ENCODE measurements at places on chromosomes 16 and 17. TPM values are rescaled to one million over a fixed set of nuclear protein-coding genes. Genes with fewer than 3 reads are reported as not detected.

- DNase-seq, result peak; percentile 41
Measured at GRCh38 chr16:50253514-50253910, 12.8 kb upstream of the ADCY7 start.

- DNase-seq, result peak; percentile 24
Measured at GRCh38 chr17:67994817-67995569, 1.3 kb downstream of the C17orf58 start.

GRCh38 chr16:79587897-79588296, 12.6 kb downstream of the MAF start:
- DNase-seq, result no peak

GRCh38 chr17:37301288-37301687, 74.5 kb upstream of the C17orf78 start:
- no peak for DNase-seq

DNA sequence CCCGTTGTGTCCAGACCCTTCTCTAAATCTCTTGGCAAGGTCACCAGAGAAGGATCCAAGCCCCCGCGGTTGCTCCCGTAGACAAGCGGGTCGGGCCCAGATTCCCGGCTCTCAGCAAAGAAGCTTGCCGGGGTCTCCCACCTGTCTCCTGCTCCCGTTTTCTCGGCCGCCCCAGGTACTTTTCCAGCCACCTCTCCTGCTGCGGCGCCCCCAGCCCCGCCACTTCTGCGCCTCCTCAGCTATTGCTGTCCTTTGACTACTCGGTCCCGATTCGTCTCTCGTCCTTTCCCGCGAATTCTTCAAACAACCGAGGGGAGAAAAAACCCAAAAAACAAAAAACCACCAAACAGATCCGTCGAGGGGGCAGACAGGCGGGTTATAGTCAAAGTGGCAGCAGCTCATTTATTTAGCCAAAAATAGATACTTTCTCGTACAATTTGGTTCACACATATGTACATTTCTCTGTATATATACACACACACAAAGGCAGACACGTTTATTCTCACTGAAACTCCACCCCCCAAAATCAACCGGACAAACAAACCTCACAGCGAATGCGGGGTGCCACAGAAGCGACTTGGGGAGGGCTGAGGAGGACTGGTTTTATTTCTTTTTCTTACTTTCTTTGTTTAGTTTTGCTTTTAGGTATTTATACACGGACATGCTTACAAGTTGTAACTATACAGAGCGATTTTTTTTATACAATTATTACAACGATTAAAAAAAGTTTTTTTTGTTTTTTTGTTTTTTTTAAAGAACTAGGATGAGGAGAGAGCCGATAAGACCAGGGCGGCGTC, 3.5 kb downstream of the IRX3 start:
- DNase-seq, result no peak

- no peak for DNase-seq
Measured at GRCh38 chr17:82214012-82214628, 1.5 kb upstream of the CCDC57 start.

GRCh38 chr16:18803569-18804462, 2.5 kb upstream of the ARL6IP1 start:
- DNase-seq, result peak; percentile 48

- no peak for DNase-seq
Measured at GRCh38 chr16:89536371-89536770, 24.1 kb upstream of the RPL13 start.

DNA sequence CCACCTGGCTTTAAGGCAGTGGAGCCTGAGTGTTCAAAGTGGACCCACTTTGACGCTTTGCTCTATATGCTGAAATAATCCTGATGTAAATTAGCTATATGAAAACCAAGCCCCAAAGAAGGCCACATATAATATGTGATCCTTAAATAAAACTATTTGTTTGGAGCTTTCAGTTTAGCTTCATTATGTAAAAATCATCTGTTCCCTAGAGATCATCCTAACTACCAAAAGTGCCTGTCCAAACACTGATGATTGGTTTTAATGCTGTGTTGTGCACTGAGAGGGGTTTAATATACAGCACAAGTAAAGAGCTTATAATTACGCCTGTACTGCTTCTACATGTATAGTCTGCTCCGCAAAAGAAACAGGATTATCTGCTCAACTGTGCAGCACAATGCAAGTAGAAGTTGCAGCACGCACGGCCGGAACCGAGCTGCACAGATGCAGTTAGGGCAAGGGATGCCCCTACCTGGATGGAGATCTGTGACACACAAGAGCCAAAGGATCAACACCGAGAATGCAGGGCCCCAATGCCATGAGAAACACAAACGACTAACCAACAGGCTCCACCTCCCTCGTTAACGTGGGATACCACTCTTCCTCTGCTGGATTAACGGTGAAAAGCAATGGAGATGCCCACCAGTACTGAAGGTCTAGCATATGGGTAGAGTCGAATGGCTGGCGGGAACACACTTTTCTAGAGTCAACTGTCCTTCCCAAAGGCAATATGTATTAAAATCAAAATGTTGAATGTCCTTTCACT, 20.5 kb downstream of the USP7 start:
- DNase-seq, result no peak

DNA sequence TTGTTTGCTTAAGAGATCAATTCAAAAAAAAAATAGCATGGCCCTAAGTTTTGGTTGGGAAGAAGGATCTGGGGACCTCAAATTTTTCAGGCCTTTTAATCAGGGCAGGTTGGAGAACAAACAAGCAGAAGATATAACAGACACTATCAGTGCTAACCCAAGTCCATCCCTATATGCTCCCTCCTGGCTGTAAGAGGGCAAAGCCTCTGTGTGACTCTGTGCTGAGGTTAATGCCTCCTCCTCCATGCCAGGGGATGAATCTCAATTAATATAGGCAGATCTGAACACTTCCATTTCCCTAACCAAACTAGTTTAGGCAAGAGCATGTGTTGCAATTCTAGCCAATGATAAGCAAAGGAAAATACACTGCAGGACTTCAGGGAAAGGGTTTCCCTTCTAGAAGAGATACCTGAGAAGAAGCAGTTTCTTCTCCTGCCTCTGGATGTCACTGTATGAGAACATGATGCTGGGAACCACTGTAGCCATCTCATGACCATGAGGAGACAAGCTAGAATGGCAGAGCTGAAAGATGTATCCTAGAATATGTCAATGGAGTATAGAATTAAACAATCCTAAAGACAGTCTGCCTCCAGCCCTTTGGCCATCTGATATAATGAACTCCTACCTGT, 76.0 kb downstream of the CHD9NB start:
- no peak for DNase-seq

DNA sequence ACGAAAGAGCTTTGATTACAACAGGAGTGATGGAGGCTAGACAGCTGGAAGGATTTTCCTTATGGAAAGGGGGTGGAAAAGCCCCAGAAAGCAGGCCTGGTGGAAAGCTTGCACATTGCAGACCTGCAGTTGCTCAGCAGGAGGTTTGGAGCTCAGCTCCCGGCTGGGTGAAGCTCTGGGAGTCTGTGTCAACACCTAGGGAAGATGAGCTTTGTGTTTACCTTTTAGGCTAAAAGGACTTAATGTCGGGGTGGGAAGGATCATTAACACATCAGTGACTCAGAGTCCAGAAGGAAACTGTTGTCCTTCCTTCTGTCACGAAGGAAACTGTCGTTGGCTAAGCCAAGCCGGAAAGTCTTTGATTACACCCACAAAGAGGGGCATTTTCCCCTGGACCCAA, 48.2 kb downstream of the RAP1GAP2 start:
- DNase-seq, result no peak

DNA sequence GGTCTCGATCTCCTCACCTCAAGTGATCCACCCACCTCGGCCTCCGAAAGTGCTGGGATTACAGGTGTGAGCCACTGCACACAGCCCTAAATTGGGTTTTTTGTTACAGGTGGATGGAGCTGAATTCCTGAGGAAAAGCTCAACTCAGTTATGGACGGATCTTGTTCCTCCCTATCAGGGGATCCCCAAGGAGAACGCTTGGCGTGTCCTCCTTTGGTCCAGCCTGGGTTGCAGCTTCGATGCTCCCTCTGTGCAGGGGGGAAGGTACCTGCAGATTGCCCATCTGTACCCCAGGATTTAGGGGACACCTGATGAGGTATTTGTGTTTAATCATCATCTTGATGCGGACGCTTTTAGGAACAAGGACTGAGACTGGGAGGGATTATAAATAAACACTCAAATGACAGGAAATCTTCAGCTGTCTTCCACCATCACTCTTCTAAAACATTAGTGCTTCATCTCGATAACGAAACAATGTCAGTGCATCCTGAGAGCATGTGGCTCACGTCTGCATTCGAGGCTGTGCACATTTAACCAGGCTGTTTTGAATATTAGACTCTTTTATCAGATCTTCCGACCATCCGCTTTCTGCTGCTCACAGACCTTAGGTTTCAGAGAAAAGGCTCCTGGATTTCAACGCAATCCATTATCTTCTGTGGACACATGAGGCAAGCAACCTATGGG, 18.2 kb upstream of the MEIOB start:
- DNase-seq, result no peak

- no peak for DNase-seq
Measured at GRCh38 chr16:16797239-16797638, 418.3 kb downstream of the NPIPA7 start.

Gene PRKAR1A
- total RNA-seq, result 433 TPM

Gene CSH1
- not detected for total RNA-seq

Gene OR2C1
- total RNA-seq, result not detected

Gene SCNN1G
- not detected for total RNA-seq

Gene XYLT2
- total RNA-seq, result 27.7 TPM

Measured in SJSA1 (cell line).